ENCODE measurements at places on chromosomes 3 and 15. TPM values are rescaled to one million over a fixed set of nuclear protein-coding genes. Genes with fewer than 3 reads are reported as not detected.

EPHA3 gene
- 3.5 TPM for total RNA-seq

RCN2 gene
- 29.8 TPM for total RNA-seq

KLHL6 gene
- 0.69 TPM for total RNA-seq

ITPKA gene
- 1.9 TPM for total RNA-seq

ANXA2 gene
- 123 TPM for total RNA-seq

TMCO5A gene
- not detected for total RNA-seq

ECE2 gene
- not detected for total RNA-seq

MYRIP gene
- total RNA-seq = 1.5 TPM

TRIM42 gene
- total RNA-seq = not detected

CFAP161 gene
- total RNA-seq = 0.91 TPM

All from left ventricle myocardium inferior (tissue), 1 donor.